Fibroblast of lung (primary cell): ENCODE measurements at places on chromosomes 6 and 20. TPM values are rescaled to one million over a fixed set of nuclear protein-coding genes. Genes with fewer than 3 reads are reported as not detected.
A peak's percentile ranks its signal among the peaks of the same experiment; 100 is the strongest.

- DNase-seq, result no peak
These were observed 45.3 kb downstream of the B4GALT5 start for GRCh38 chr20:49668181-49668877.

DNA sequence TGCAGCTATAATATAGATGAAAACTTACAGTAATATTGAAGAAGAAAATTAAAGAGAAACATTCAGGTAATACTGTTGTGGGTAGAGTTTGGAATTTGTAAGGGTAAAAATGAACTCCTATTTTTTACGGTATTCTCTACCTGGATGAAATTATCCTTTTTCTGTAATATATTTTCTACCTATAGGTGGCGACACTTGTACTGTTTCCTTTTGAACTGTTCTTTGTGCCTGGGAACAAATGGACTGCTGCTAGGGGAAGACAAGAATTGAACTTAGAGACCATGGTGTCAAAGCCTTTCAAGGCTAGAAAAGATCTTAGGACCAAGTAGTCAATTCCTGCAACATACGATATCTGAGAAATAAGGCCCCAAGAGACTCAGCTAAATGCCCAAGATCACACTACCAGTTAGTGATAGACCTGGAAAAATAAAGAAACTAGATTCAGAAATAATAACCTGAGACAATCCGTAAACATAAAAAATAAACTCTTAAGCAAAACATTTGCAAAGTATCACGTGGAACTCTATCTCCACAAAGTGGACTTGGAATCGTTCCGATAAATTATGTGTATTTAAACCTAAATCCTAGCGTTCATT lies 383.8 kb downstream of the TFAP2A start:
- no peak for DNase-seq

- DNase-seq, result no peak
These were observed 8.8 kb upstream of the TAF8 start for GRCh38 chr6:42041481-42042053.

GRCh38 chr6:26578741-26579140 lies 18.0 kb upstream of the ABT1 start:
- DNase-seq, result no peak

GRCh38 chr6:75306064-75306463 lies 21.5 kb upstream of the TMEM30A start:
- no peak for DNase-seq

DNA sequence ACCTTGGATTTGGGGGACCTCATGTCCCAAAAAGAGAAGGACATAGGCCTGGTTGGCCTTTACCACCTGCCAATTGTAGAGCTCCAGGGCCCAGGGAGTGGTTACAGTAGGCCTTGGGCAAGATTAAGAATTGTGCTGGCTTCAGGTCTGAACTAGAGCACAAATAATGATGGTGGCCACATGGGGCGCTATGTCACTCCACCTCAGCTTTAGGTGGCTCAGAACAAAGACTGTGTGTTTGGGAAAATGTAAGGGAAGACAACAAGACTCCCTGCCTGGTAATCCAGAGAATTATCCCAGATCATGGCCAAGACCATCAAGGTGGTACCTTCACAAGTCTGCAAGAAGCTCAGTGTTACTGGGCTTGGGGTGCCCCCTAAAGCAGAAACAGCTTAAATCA lies 224.9 kb upstream of the OPRM1 start:
- no peak for DNase-seq

- DNase-seq, result no peak
These were observed 410.8 kb upstream of the PLCB4 start for GRCh38 chr20:8658103-8658502.

DNA sequence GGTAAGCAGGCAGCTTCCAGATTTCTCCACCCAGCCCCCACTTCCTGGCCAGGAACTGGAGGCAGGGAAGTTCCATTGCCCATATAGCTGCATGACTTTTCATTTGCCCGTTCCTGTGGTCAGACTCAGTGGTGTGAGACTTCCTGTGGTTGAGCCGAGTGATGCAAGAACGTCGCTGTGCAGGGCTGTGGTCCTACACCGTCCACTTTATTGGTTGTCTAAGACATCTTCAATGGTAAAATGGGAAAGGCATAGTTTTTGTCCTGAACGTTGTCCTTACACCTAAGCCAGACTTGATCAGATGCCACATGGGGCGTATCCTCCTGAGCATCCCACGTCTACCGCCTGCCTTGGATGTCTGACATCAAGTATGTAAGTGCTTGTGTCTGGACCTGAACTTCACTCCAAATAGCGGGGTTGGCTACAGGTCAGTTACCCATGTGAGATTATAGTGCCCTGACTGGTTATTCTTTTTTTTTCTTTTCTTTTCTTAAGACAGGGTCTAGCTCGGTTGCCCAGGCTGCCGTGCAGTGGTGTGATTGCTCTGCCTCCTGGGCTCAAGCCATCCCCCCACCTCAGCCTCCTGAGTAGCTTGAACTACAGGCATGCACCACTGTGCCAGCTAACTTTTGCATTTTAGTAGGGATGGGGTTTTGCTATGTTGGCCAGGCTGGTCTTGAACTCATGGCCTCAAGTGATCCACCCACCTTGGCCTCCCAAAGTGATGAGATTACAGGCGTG lies 25.9 kb upstream of the GTSF1L start:
- DNase-seq, result peak; percentile 89

GRCh38 chr20:63337786-63338420 lies 23.2 kb downstream of the CHRNA4 start:
- DNase-seq, result no peak

DNA sequence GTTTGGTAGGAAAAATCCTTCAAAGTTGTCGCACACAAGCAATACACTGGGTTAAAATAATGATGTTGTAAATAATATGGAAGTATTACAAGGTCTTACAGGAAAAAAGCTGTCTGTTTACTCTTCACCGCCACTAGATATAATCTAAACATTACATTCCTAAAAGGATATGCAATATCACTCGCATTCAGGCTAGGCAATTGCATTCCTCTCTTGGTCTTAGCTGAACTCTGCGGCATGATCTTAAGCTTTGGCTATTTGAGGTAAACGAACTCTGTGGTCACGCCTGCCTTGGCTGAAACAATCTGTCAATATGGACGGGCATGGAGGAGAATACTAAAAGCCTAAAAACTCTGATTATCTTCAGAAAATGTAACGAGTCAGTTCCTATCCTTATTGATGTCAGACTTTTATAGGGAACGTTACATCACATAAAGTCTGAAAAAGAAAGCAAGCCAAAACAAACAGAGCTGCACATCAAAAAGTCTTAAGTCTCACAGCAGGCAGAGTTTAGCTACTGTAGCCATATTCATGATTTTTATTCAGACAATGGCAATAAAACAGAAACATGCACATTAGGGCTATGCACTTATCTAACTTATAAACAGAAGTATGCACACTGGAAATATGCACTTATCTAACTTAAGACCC lies 30.8 kb upstream of the FILIP1 start:
- peak; percentile 97 for DNase-seq

DNA sequence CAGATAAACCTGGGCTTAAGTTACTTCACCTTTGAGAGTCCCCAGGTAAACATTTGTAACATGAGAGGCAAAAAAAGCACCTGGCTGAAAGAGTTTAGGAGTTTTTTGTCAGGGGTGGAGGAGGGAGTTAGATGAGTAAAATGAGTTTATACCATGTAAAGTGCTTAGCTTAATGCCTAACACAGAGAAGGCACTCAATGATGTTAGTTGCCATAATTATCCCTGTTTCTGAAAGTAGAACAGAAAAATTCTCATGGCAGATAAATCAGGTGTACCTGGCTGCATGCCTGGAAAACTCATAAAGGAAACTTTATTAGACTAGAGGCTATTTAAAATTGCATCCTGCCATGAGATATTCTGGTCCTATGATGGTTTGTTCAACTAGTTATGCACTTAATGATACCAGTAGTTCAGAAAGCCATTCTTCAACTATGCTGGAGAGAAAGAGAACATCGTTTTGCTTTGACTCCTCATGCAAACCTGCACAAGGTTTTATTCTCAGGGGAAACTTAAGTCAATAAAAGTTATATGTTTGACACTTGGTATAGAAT lies 40.4 kb downstream of the FBXO5 start:
- no peak for DNase-seq

- peak; percentile 59 for DNase-seq
These were observed 12.8 kb downstream of the ME1 start for GRCh38 chr6:83417880-83418663.

- peak; percentile 78 for DNase-seq
These were observed 55.8 kb downstream of the KIF6 start for GRCh38 chr6:39669207-39669972.

DNA sequence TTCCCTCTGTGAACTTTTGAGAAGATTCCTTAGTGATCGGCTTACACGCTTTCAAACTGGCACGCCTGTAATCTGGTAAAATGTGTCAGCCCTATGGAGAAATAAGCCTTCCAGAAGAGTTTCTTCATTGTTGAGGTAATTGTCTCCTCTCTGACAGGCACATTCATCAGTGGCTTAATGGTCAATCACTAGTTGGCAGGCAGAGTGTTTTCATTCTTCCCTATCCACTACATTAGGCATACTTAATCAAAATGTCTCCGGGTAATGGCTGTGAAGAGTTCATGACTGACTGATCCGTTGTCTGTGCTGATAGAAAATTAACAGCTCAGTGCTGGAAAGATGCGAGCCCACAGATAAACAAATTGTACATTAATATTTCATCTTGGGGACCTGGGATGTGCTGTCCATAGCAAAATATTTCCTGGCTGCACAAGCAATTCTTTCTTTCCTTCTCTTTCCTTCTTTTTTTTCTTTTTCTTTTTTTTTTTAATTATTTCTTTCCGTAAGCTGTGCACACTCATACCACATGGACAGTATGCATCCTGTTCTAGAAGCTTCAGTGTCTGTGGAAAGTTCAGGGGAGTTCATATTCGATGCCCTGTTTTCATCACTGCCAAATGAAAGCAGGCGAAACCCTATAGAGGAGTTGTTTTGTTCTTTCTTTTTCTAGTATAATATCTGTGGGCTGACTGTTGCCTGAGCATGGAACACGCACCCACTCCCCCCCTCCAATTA lies 31.4 kb downstream of the TSHZ2 start:
- DNase-seq, result peak; percentile 95

- peak; percentile 23 for DNase-seq
These were observed 94.9 kb downstream of the RFX6 start for GRCh38 chr6:116971959-116972358.

DNA sequence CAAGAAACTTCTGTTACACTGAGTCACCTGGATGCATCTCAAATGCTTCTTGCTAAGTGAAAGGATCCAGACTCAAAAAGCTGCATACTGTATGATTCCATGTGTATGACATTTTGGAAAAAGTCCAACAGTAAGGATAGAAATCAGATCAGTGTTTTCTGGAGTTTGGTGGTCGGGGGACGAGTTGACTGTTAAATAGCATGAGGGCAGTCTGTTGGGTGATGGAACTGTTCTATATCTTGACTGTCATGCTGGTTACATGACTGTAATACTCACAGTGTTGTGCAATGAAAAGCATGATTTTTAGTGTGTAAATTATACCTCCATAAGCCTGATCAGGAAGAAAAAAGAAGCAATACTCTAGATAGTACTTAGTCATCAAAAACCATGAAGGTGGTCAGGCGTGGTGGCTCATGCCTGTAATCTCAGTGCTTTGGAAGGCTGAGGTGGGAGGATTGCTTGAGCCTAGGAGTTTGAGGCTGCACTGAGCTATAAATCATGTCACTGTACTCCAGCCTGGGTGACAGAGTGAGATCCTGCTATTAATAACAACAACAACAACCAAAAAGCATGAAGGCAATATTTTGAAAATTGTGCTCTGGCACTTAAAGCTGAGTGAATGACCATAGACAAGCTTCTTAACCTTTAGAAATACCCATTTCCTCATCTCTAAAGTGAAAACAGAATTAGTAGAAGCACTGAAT lies 30.5 kb upstream of the SASH1 start:
- no peak for DNase-seq

DNA sequence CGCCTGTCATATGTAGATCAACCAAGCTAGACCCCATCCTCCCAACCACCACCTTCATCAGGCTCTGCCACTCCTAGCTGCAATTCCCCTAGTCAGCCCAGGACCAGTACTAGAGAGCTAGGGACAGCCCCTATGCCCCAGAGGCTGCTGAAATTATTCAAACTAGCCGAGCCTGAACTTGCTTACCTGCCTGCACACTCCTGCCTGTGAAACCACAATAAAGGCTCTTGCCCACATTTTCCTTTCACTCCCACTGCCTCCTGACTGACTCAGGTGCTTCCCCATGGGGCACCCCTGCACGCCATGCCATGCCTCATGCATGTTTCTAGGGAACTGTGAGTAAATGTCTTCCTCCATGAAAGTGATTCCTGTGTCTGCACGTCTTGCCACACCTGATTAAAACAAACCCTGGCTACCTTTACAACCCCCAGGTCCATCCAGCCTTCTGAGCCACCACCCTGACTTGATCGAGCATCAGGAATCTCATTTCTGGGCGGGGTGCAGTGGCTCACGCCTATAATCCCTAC lies 66.5 kb upstream of the IER3 start:
- no peak for DNase-seq

- no peak for DNase-seq
These were observed 44.4 kb downstream of the TRAM2 start for GRCh38 chr6:52532457-52532856.

DNA sequence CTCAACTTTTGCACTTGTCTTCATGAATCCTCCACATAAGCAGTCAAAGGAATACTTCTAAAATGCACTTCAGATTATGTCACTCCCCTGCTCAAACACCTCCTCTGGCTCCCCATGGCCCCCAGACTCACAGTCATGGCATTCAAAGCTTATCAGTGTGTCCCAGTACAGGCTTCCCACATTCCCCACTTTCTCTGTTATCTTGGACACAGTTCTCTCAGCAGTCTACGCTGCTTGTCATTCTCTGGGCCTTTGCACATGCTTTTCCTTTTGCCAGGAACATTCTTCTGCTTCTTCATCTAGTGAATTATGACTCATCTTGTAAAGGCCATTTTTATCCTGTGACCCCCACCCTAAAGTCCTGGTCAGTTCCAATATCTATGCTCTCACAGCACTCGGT lies 31.8 kb downstream of the SLC13A3 start:
- no peak for DNase-seq

- DNase-seq, result no peak
These were observed 598.1 kb downstream of the PHF3 start for GRCh38 chr6:64233746-64234145.

GRCh38 chr6:292506-293192 lies 362 bp downstream of the DUSP22 start:
- peak; percentile 38 for DNase-seq

CAGE1 gene
- not detected in 2 replicates for polyA plus RNA-seq

PGC gene
- not detected in 2 replicates for polyA plus RNA-seq

C6orf52 gene
- 0.26 and 1.1 TPM in 2 replicates for polyA plus RNA-seq

OXT gene
- not detected in 2 replicates for polyA plus RNA-seq

C4B gene
- 4.9 and 16.2 TPM in 2 replicates for polyA plus RNA-seq

PPP1R3G gene
- polyA plus RNA-seq, result 0.10 and 0.72 TPM in 2 replicates

CYP24A1 gene
- not detected in 2 replicates for polyA plus RNA-seq

RFX6 gene
- not detected in 2 replicates for polyA plus RNA-seq

COL12A1 gene
- polyA plus RNA-seq, result 874 and 1,075 TPM in 2 replicates

SEL1L2 gene
- polyA plus RNA-seq, result not detected in 2 replicates

UFL1 gene
- 12.5 and 14.9 TPM in 2 replicates for polyA plus RNA-seq

SYNGAP1 gene
- 3.6 and 5.9 TPM in 2 replicates for polyA plus RNA-seq

C6orf15 gene
- not detected in 2 replicates for polyA plus RNA-seq

DDO gene
- polyA plus RNA-seq, result 1.3 and 3.9 TPM in 2 replicates

ZNF512B gene
- polyA plus RNA-seq, result 3.5 and 3.7 TPM in 2 replicates

NKX2-4 gene
- polyA plus RNA-seq, result not detected in 2 replicates

LYRM4 gene
- 30.3 and 31.9 TPM in 2 replicates for polyA plus RNA-seq
